Activated CD8-positive, alpha-beta memory T cell treated with anti-CD3 and anti-CD28 coated beads, Interleukin-2, amount 50 U/mL, for 4 hours (primary cell): ENCODE measurements at places on chromosomes 13 and 19.
A peak's percentile ranks its signal among the peaks of the same experiment; 100 is the strongest.

DNA sequence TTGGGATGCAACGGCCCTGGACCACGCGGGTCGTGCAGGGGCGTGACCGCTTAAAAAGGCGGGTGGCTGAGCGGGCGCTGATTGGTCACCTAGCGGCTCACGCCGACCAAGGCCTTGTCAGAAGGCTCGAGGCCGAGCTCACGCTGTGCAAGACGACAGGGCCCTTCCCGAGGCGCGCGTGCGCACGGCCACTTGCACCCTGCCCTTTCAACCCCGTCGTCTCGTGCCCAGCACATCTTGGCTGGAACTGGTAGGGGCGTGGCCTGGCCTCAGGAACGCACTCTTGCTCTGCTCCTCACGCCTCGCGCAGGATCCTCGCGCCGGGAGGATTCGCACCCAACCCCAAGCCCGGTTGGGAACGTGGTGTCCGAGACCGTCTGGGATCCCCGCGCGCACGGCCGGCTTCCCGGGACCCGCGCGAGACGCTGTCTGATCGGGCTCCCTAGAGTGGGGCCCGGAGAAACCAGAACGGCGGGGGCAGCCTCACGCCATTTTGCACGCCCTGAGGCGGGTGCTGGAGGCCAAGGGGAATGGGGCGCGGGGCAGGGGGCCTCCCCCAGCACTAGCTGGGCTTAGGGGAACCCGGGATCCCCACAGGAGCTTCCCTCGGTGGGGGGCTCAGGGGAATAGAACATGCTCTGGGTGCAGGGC, at the start of gene MEIOSIN:
TSS of gene MEIOSIN (plus strand) at position 280 of the 651 bp plus-strand sequence. CDS start 1,938 bp downstream, outside the sequence.
- DNase-seq = no peak

DNA sequence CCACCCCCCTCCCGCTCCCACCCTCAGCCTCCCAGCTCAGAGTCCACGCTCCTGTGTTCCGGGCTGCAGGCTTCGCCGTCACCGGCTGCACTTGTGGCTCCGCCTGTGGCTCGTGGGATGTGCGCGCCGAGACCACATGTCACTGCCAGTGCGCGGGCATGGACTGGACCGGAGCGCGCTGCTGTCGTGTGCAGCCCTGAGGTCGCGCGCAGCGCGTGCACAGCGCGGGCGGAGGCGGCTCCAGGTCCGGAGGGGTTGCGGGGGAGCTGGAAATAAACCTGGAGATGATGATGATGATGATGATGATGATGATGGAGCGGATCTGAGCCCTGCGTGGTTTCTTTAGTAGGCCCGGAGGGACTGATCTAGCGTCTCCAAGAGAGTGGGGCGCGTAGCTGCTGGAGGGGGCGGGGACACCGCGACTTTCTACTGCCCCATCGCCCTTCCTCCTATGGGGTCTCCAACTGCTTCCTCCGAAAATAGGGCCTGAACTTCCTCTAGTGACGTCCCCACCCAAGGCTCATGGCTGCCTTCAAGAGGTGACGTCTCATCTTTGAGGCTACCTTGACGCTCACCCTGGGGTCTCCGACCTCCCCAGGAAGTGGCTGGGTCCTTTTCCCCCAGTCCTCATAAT, 1.4 kb downstream of the RETN start:
- peak; percentile 24 for DNase-seq

DNA sequence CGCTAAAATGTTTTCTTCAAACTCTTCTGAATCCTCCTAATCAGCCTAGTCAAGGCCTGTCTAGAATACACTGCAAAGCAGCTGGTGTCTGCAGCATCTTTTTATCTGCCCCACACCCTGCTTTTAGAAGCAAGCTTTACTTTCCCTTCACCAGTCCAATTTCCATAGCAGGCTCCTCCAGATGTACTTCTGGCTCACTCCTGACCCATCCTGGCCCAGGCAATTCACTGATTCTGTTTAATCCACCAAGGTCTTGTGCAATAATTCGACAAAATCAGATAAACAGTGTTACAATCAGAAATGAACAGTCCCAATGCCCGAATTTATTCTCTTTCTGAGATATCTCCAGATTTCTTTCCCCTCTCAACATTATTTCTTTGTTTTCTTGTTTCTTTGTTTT, 415.2 kb upstream of the SGCG start:
- DNase-seq = no peak

GRCh38 chr19:3507371-3508120, 1.4 kb downstream of the FZR1 start:
- DNase-seq = peak; percentile 54

DNA sequence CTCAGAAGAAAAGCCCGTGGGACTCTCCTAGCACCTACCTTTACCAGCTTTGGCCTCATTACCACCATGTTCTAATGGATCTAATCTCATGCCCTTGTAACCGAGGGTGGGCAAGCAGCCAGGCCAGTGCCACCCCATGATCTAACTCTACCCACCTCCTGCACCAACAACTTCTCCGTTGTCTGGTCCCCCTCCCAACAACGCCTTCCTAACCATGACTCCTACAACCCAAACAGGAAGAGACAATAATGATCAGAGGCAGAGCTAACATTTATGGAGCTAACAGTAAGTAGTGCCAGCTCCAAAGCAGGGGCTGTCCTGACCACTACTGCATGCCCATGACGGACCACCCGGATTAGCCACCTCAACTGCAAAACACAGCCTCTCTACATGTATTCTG, 3.5 kb downstream of the USP12 start:
- DNase-seq = no peak

DNA sequence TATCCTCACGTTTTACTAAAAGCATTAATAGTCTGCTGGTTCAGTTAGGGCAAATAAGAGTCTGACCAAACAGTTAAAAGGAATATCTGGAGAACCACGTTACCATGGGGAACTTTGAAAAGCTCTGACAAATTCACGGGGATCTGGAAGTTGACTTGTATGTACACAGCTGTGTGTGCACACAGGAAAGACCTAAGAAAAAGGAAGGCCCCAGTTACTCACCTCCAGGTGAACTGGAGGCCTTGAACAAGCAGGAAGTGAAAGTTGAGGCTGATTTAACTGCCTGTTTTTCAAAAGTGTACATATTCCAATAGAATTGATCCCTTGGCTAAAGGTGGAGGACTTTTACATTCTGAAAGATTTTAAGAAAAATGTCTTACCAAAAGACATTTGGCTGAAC, 1891.6 kb upstream of the PCDH20 start:
- DNase-seq = no peak
